ENCODE measurements at places on chromosomes 1 and 21. TPM values are rescaled to one million over a fixed set of nuclear protein-coding genes. Genes with fewer than 3 reads are reported as not detected.

CLCA1 gene
- not detected for total RNA-seq

DNA sequence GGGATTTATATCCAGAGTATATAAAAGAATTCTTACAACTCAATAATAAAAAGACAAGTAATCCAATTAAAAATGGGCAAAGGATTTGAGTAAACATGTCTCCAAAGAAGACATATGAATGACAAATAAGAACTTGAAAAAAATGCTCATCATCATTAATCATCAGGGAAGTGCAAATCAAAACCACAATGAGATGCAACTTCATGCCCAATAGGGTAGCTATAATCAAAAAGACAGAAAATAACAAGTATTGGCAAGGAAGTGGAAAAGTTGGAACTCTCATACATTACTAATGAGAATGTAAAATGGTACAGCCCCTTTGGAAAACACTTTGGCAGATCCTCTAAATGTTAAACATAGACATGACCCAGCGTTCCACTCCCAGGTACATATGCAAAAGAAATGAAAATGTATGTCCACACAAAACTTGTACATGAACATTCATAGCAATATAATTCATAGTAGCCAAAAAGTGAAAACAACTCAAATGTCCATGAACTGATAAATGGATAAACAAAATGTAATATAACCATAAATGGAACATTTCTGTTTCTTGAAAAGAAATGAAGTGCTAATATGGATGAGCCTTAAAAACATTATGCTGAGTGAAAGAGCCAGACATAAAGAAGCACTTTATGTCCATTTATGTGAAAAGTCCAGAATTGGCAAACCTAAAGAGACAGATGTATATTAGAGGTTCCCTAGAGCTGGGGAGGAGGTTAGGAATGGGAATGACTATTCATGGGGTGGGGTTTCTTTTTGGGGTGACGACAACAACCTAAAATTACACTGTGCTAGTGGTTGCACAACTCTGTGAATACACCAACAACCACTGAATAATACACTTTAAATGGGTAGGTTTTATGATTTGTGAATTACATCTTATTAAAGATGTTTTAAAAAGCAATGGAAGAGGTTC, 259.7 kb downstream of the RHOU start:
- no peak for DNase-seq

BTBD8 gene
- total RNA-seq: 3.6 TPM

- DNase-seq: no peak
Measured at GRCh38 chr21:29367335-29367734, 68.6 kb downstream of the BACH1 start.

All from Caki2 (cell line).